ENCODE measurements at places on chromosomes 3 and 15. TPM values are rescaled to one million over a fixed set of nuclear protein-coding genes. Genes with fewer than 3 reads are reported as not detected.

Gene CCDC66
- 24.4 TPM for total RNA-seq

Gene VGLL4
- 52.6 TPM for total RNA-seq

Gene ANKRD28
- 214 TPM for total RNA-seq

Gene ASB7
- 23.7 TPM for total RNA-seq

Gene CEP19
- 2.8 TPM for total RNA-seq

Gene LNP1
- total RNA-seq = 6.8 TPM

Gene AMT
- total RNA-seq = 1.2 TPM

Gene PLSCR5
- not detected for total RNA-seq

Gene SEMA7A
- total RNA-seq = 15.1 TPM

Gene IGSF10
- 1.3 TPM for total RNA-seq

Gene IQCF2
- not detected for total RNA-seq

Gene CHRNB4
- not detected for total RNA-seq

Gene GOLGA8J
- not detected for total RNA-seq

Gene LINGO1
- total RNA-seq = not detected

Gene TM4SF1
- 140 TPM for total RNA-seq

Gene AHSG
- not detected for total RNA-seq

Gene ENTPD3
- total RNA-seq = not detected

Gene ARGFX
- total RNA-seq = not detected

Gene ARL14
- not detected for total RNA-seq

Gene TIMP4
- total RNA-seq = 15.6 TPM

Gene RYK
- 95.1 TPM for total RNA-seq

Gene CFAP100
- total RNA-seq = not detected

Gene CPLX3
- not detected for total RNA-seq

Gene SCN11A
- total RNA-seq = under 0.01 TPM

Gene FETUB
- total RNA-seq = not detected

Gene TNFSF10
- 9.7 TPM for total RNA-seq
